ENCODE measurements at places on chromosomes 1 and 21.

DNA sequence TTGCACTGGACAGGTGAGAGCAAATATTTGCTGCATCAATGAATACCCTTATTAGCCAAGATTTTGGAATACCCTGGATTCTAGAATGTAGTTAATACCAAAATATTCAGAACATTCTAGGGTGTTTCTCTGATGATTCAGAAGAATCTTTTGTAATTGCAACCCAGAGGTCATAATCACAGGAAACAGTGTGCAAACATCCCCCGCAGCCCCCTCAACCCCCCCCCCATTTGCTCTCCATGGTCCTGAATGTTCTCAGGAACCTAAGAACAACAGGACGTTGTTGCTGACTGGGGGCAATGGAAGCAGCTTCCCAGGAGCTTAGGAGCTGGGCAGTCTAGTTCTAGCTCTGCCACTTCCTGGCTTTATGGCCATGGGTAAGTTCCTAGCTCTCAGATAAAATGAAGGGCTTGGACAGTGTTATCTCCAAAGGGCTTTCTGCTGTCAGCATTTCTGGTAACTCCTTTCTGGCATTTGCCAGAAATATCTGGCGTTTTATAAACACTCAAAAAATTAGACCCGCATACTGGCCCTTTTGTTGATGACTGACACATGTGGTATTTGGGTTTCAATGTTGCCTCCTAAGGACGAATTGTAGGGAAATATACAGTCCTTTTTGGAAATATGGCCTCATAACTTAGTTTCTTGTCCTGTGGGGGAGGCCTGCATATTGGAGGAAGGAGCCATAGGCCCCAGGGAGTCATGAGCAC, 178.6 kb downstream of the RRAGC start:
- DNase-seq = no peak

- peak; percentile 78 for DNase-seq
Measured at GRCh38 chr1:35505911-35506798, 51.0 kb downstream of the KIAA0319L start.

- no peak for DNase-seq
Measured at GRCh38 chr1:66505671-66506392, 28.1 kb upstream of the SGIP1 start.

DNA sequence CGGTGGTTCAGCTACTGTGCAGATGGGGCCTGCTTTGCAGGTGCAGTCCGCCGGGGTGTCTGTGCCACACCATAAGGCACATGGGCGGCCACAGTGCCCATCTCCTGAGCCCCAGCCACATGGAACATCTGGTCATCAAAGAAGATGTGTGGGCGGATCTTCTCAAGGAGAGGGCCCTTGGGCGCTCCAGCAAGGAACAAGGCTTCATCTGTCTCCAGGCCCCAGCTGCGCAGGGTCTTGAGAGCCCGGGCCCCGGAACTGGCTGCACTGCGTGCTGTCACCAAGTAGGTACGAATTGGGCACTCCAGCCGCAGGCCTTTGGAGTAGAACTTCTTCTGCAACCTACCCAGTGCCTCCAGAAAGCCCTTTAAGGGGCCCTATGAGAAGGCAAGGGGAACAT, 12.8 kb downstream of the NT5C1A start:
- DNase-seq = no peak

GRCh38 chr1:181324797-181325616, 158.3 kb upstream of the CACNA1E start:
- DNase-seq = peak; percentile 70

DNA sequence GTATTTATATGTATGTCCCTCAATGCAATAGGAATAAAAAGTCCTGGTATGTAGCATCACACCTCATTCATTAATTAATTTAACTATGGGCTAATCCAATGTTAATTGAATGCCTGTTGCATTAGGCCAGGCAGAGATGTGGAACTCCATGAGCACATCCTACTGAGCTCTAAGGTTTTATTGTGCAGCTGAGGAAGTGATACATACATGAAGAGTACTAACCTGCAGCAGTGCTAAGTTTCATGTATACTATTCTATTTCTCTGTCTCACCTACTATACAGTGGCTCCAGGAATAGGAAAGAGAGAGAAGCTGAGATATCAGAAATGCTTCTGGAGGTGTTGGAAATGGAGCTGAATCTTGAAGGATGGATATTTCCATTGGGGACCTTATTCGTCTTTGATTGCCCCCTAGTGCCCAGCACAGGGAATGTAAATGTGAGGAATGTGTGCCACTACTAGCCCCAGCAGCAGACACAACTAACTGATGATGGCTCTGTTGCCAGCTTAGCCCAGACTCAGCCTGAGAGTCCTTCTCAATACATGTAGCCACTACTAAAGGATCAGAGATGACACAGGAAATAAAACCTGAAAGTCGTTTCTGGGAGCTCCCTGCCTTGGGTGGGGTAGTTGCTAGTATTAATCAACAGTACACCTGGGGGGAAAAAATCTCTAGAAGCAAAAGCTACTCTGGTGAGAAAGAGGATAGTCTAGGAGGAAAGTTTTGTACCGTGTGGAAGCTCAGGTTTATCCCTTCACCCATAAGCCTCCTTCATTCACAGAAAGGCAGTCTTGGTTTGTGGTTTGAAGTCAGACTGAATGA, 173.3 kb upstream of the FOXD3 start:
- DNase-seq = no peak

- no peak for DNase-seq
Measured at GRCh38 chr1:236253119-236253518, 28.6 kb downstream of the ERO1B start.

DNA sequence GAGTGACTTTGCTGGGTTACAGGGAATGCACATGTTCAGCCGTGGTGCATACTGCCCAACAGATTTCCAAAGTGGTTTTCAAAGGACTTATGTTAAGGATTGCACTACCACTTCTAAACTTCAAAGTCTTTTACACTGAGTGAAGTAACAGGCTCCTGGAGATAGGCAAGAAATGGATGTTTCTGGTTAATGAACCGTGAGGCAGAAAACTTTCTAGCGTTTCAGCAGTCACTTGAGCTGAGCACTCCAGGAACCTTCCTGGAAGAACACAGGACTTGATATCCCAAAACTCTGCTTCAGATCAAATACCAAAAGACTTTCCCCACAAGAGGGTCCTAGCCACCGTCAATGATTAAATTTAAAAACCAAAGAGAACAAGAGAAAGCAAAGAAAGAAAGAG, 74.3 kb upstream of the ATP1A1 start:
- no peak for DNase-seq

DNA sequence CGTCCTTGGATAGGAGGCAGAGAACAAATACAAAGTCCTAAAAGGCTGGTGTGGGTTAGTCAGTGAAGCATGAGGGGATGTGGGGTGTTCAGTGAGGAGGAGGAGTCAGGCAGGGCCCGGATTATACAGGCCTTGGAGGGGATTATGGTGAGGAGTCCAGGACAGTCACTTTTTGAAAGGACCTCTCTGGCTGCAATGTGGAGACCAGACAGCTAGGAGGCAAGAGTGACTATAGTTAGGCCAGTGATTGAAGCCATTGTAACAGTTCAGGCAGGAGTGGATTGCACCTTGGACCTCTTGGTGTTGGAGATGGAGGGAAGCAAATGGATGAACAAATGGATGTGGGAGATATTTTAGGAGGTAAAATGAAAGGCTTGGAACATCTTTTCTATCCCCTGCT, 115.8 kb downstream of the C1orf94 start:
- DNase-seq = no peak

DNA sequence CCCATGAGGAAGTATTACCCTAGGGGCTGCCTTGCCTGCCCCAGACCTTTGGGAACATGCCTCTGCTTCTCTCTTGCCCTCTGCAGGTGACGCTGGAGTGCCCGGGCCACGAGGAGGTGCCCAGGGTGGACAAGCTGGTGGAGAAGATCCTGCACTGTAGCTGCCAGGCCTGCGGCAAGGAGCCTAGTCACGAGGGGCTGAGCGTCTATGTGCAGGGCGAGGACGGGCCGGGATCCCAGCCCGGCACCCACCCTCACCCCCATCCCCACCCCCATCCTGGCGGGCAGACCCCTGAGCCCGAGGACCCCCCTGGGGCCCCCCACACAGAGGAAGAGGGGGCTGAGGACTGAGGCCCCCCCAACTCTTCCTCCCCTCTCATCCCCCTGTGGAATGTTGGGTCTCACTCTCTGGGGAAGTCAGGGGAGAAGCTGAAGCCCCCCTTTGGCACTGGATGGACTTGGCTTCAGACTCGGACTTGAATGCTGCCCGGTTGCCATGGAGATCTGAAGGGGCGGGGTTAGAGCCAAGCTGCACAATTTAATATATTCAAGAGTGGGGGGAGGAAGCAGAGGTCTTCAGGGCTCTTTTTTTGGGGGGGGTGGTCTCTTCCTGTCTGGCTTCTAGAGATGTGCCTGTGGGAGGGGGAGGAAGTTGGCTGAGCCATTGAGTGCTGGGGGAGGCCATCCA, 7.8 kb upstream of the HTR6 start:
- no peak for DNase-seq

- peak; percentile 86 for DNase-seq
Measured at GRCh38 chr1:244918421-244919319, 54.3 kb upstream of the HNRNPU start.

DNA sequence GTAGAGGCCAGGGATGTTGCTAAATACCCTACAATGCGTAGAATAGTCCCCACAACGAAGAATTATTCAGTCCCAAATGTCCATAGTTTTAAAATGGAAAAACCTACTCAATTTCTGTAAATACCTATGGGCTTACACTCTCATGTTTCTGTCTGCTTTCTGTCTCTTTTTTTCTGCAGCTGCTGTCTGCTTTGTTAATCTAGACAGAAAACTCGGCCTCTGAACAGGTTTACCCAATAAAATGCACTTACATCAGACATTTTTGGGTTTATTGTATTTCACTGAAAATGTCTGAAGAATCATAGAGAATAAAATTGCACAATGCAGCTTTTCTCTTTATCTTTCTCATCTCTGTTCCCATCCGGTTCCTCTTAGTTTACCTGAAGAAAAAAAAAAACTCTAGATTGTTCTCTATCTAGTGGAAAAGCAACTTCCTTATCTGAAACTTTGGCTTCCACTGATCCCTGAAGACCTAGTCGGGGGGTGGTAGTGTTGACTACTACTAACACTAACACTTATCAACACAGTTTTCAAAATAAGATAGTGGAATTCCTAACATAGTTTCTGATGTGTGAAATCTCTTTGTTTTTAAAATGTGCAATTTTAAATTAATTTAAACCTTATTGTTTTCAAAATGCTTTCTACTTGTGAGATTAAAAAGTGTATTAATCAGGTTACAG, 76.9 kb upstream of the CCDC190 start:
- no peak for DNase-seq

- DNase-seq = peak; percentile 61
Measured at GRCh38 chr1:155175281-155175926, 1.8 kb downstream of the TRIM46 start.

GRCh38 chr1:215416497-215416896, 150.6 kb upstream of the KCTD3 start:
- DNase-seq = no peak

GRCh38 chr1:234144901-234145300, 228.4 kb upstream of the COA6 start:
- DNase-seq = no peak

DNA sequence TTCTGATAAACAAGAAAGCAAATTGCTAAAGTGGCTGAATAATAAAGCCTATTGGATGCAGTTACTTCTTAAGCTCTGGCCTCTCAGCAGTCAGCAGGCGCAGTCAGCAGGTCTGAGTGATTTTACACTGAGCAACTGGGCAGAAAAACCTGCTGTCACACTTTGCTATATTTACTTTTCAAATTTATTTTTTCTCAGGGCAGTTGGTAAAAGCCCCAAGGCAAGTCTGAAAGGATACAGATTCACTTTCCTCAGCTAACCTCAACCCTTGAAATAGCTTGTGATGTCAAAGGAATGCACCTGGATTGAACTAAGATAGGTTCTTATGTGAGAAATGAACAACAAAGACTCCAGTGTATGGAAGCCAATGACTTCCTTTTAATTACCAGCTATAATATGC, 34.0 kb downstream of the ATP5PF start:
- DNase-seq = no peak

DNA sequence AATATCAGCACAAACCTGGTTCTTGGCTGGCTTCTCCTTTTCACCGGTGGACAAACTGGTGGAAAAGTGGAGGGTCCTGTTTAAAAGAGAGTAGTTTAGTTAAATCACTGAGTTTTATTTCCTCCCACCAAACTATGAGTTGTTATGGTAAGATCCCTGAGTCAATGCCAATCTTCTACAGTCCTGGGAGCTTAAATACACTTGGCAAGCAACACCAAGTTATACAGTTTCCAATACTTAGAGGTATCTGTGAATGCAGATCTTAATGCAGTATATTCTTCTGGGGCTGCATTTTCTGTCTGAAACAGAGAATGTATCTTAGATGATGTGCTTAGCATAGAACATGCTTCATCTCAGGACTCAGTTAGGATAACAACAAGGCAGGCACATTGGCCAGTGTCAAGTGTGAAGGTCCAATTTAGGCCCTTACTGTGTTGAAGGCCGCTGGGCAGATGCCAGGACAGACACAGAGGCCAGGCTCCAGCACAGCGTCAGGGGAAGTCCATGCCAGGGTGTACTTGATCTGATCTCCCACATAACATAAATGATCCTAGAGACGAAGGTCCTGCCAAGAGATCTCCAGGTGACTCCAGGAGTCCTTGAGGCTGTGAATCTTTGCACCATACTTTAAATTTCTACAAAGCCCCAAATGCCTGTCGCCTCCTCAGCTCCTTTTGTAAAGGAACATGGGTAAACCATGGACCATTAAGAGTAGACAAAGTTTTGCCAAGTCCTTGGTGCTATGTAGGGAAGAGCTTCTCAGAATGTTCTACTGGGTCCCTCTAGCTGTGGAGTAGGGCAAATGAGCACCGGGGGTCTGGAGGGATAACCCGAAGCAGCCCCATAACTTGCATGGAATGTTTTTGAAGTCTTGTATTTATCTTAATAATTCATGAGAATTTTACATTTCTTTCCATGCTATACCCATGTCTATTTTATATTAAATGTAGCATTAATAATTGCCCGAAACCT, 76.8 kb downstream of the KCNJ15 start:
- DNase-seq = no peak

DNA sequence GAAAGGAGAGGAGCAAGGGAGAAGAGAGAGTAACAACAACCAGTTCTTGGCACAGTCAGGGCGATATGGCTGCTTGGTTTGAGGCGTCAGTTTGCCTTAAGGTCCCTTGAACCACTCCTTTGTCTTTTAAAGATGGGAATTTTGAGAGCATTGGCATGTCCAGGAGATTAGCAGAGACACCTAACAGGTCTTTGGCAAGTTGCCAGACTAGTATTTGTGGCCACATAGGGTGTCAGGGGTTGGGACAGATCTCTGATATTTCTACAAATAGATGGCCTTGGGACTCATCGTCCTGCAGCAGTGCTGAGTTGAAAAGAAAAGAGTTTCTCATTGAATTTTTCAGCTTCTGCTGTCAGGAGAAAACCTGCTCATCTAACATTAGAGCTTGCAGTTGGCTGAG, 55.3 kb upstream of the KCND3 start:
- DNase-seq = no peak

GRCh38 chr1:32201011-32201855, 838 bp downstream of the CCDC28B start:
- peak; percentile 91 for DNase-seq
